ENCODE measurements at places on chromosomes 1 and 21. TPM values are rescaled to one million over a fixed set of nuclear protein-coding genes. Genes with fewer than 3 reads are reported as not detected.

Gene SPRR2G
- not detected for total RNA-seq

Gene CSMD2
- total RNA-seq, result 3.4 TPM

Gene PGLYRP3
- not detected for total RNA-seq

Gene CD53
- 0.19 TPM for total RNA-seq

Gene IGSF21
- 4.1 TPM for total RNA-seq

Gene FNBP1L
- total RNA-seq, result 37.7 TPM

Gene IRF6
- 0.17 TPM for total RNA-seq

GRCh38 chr1:29983321-29983720 is 740.1 kb downstream of the MATN1 start:
- H3K36me3 ChIP-seq, result no peaks in the 10 kb centered on the region
- H3K4me3 ChIP-seq, result no peak overlapping the region
- no peak overlapping the region for H3K27ac ChIP-seq
- peaks cover 33% of the 10 kb centered on the region for H3K27me3 ChIP-seq
- H3K4me1 ChIP-seq, result no peaks in the 10 kb centered on the region

DNA sequence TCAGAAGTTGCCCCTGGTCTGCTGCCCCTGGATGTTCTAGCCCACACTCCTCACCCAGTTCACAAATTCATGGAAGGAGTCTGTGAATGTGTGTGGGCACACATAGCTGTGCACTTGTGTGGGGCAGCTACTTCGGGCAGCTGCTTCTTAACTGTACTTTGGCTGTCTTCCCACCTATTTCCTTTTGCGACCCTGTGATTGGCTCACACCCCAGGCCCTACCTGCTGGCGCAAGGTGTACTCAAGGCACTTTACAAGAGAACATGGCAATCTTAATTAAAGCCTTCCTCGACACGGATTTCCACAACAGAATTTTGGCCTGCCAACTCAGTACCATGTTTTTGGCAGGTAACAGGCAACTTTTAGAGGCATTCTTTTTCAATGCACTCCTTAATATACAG is 86.5 kb upstream of the CTTNBP2NL start:
- peaks cover 80% of the 10 kb centered on the region for H3K27me3 ChIP-seq
- H3K4me1 ChIP-seq, result no peaks in the 10 kb centered on the region
- H3K36me3 ChIP-seq, result no peaks in the 10 kb centered on the region
- no peak overlapping the region for H3K27ac ChIP-seq
- H3K4me3 ChIP-seq, result no peak overlapping the region
- no peak for DNase-seq

DNA sequence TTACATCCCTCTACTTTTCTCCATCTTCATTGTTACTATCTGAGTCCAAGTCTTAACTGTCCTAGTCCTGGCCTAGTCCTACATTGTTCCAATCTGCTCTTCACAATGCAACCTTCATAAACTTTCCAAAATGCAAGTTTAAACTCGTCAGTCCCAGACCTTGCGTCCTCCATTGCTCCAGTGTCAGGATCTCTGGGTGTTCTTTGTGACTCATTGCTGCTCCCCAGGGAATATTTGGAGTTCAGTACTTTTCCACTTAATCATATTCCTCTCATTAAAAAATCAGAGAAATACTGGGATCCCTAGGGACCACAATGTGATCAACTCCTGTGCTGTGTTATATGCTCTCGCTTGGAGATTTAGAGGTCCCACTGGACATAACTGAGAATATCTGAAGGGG is 18.0 kb upstream of the KPRP start:
- peaks cover 5% of the 10 kb centered on the region for H3K27me3 ChIP-seq
- H3K4me3 ChIP-seq, result no peak overlapping the region
- no peaks in the 10 kb centered on the region for H3K36me3 ChIP-seq
- H3K4me1 ChIP-seq, result no peaks in the 10 kb centered on the region
- peak; percentile 18 for DNase-seq

GRCh38 chr1:91979383-91979782 is 30.2 kb downstream of the BRDT start:
- no peaks in the 10 kb centered on the region for H3K4me1 ChIP-seq
- H3K27me3 ChIP-seq, result no peaks in the 10 kb centered on the region
- H3K36me3 ChIP-seq, result no peaks in the 10 kb centered on the region
- DNase-seq, result no peak

DNA sequence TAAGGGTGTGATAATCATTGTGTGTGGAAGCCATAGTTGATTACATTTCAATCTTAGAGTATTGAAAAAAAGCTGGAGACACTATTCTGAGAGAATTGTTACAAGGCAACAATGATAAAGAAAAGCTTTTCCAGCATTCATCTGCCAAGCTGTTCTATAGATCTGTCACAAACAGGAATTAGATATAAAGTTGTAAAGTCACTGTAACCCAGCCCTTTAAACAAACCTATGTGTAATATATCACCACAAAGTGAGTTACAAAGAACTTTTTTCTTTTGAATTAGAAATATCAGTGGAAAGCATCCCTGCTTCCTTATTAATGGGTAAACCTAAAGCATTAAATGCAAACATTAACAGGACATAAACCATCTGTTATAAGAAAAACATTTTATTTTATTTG is 55.4 kb downstream of the RPAP2 start:
- H3K4me3 ChIP-seq, result no peak overlapping the region
- no peak overlapping the region for H3K27ac ChIP-seq
- no peaks in the 10 kb centered on the region for H3K4me1 ChIP-seq
- H3K36me3 ChIP-seq, result peaks cover 5% of the 10 kb centered on the region

DNA sequence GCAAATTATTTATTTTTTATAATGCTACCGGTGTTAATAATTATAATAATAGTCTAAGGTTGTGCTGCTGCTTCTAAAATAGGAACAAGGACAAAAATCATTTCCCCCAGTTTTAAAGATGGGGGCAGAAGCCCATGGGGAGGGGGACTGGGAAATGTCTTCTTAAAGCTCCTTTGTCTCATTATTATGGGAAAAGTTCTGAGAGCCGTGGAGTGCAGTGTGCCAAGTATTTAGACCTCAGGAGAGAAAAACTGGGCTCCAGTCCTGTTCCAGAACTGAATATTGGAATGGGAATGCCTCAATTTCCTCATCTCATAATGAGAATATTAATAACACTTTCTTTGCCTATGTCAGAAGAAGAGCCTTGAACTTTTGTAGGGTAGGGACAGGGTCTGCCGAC is 40.9 kb upstream of the ATF3 start:
- H3K4me1 ChIP-seq, result peaks cover 15% of the 10 kb centered on the region
- H3K27ac ChIP-seq, result no peak overlapping the region
- H3K27me3 ChIP-seq, result no peaks in the 10 kb centered on the region
- no peaks in the 10 kb centered on the region for H3K36me3 ChIP-seq
- no peak overlapping the region for H3K4me3 ChIP-seq

- H3K36me3 ChIP-seq, result no peaks in the 10 kb centered on the region
- peaks cover 5% of the 10 kb centered on the region for H3K27me3 ChIP-seq
- H3K4me1 ChIP-seq, result peaks cover 12% of the 10 kb centered on the region
- H3K4me3 ChIP-seq, result no peak overlapping the region
These were observed 3.9 kb downstream of the SH2D5 start for GRCh38 chr1:20728371-20729154.

GRCh38 chr1:63984257-63984929 is 210.6 kb downstream of the ROR1 start:
- H3K4me3 ChIP-seq, result no peak overlapping the region
- no peak overlapping the region for H3K27ac ChIP-seq
- no peaks in the 10 kb centered on the region for H3K27me3 ChIP-seq
- H3K4me1 ChIP-seq, result no peaks in the 10 kb centered on the region
- DNase-seq, result no peak

DNA sequence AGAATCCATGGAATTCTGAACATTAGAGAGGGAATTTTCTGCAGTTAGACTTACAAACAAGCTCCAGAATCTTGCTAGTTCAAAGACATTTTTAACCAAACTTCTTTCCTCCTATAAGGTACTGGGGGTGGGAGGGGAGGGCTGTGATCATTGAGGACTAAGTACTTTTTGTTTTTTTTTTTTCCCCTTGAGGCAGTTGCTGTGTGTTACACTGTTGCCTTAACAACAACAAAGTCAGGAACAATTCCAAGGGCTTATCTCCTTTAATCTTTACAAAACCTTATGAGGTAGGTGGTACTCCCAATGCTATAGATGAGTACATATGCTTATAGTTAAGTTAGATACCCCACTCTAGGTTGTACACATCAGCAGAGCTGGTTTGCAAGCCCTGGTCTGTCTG is 62.9 kb downstream of the PPP1R12B start:
- peaks cover 10% of the 10 kb centered on the region for H3K4me1 ChIP-seq
- H3K36me3 ChIP-seq, result no peaks in the 10 kb centered on the region
- no peak overlapping the region for H3K27ac ChIP-seq
- no peak for DNase-seq
- no peaks in the 10 kb centered on the region for H3K27me3 ChIP-seq
- no peak overlapping the region for H3K4me3 ChIP-seq

- H3K4me3 ChIP-seq, result peak overlapping the region; percentile 56
- peaks cover 18% of the 10 kb centered on the region for H3K4me1 ChIP-seq
- peak overlapping the region; percentile 51 for H3K27ac ChIP-seq
- H3K36me3 ChIP-seq, result peaks cover 5% of the 10 kb centered on the region
- DNase-seq, result peak; percentile 74
These were observed 2.3 kb downstream of the PAX7 start for GRCh38 chr1:18632783-18633421.

DNA sequence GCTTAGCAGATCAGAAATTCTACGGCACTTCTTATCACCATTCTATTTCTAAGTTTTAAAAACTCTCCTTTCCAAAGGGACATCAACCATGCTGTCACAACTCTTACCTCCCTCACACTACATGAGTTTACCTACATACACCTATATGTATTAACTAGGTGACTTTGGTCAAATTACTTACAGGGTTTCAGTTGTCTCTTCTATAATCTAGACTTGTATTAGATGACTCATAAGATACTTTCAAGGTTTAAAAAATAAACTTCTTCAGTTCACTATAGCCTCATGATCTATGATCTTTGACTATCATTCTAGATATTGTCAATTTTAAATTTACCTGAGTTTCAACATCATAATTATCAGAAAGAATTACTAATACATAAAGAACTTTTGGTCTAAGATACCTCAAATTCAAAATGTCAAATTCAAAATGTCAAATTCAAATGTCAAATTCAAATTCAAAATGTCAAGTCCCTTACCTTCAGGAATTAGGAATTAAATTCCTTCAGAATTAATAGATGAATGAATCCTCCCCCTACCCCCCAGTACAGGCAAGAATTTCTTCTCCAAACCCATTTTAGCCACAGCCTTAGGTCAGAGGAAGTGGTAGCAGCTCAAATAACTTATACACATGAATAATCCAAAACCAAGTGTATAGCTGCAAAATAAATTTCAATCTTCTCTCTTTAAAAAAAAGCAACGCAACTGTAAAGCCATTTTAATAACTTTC is 31.1 kb downstream of the OTUD7B start:
- no peak overlapping the region for H3K4me3 ChIP-seq
- no peak overlapping the region for H3K27ac ChIP-seq
- H3K36me3 ChIP-seq, result no peaks in the 10 kb centered on the region
- H3K4me1 ChIP-seq, result no peaks in the 10 kb centered on the region

DNA sequence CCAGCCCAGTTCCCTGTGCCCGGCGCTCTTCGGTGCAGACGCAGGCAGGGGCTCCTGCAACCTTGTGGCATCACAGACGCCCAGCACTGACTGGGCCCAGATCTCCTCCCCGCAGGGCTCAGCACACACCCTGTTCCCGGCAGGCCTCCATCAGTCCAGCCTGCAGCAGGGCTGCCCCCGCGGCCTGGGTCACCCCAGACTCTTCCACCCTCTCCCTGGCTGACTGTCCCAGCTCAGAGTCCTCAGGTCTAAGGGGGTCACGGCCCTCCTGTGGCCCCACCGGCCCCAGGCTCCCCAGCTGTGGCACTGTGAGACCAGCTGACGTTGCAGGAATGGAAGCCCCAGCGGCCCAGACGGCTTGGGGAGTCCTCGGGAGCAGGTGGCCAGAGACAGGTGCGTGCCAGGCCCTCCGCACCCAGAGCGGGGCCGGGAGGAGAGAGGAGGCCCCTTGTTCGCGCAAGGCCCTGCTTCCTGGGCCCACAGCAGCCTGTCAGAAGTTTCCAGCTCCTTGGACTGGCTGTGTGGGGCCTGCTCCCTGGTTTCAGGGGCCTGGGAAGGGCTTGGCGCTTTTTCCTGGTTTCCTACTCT is 4.2 kb downstream of the B3GALT6 start:
- H3K27ac ChIP-seq, result peak overlapping the region; percentile 18
- peaks cover 16% of the 10 kb centered on the region for H3K4me1 ChIP-seq
- no peak overlapping the region for H3K4me3 ChIP-seq
- H3K27me3 ChIP-seq, result no peaks in the 10 kb centered on the region
- peaks cover 17% of the 10 kb centered on the region for H3K36me3 ChIP-seq

Data from A673 (cell line).